Tibial nerve (tissue), 4 donors: ENCODE measurements at places on chromosomes 2 and 18. TPM values are rescaled to one million over a fixed set of nuclear protein-coding genes. Genes with fewer than 3 reads are reported as not detected.

- no peak for DNase-seq
These were observed 108.8 kb downstream of the FAM117B start for GRCh38 chr2:202743613-202744012.

GRCh38 chr2:96967436-96967835 is 18.9 kb downstream of the FAM178B start:
- no peak for DNase-seq

DNA sequence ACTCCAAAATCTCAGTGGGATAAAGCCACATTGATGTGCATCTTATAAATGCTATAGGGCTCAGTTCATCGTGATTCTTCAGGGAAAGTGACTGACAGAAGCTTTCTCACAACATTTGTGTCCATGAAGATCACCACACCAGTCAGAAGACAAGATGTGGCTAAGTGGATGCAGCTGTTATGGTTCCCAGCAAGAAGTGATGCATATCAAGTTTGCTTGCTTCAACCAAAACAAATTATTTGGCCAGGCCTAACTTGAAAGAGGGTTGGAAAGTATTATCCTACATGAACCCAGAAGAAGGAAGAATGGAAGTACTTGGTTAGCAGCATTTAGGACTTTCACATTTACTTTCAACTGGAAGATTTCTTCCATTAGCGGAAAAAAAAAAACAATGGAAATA is 210.0 kb upstream of the ACVR2A start:
- no peak for DNase-seq

RAB6D gene
- total RNA-seq = not detected

LAMA1 gene
- 1.2 TPM for total RNA-seq

ANKRD29 gene
- total RNA-seq = 19.8 TPM

IL1F10 gene
- total RNA-seq = not detected
